ENCODE measurements at places on chromosomes 12 and 14. TPM values are rescaled to one million over a fixed set of nuclear protein-coding genes. Genes with fewer than 3 reads are reported as not detected.
A peak's percentile ranks its signal among the peaks of the same experiment; 100 is the strongest.

DNA sequence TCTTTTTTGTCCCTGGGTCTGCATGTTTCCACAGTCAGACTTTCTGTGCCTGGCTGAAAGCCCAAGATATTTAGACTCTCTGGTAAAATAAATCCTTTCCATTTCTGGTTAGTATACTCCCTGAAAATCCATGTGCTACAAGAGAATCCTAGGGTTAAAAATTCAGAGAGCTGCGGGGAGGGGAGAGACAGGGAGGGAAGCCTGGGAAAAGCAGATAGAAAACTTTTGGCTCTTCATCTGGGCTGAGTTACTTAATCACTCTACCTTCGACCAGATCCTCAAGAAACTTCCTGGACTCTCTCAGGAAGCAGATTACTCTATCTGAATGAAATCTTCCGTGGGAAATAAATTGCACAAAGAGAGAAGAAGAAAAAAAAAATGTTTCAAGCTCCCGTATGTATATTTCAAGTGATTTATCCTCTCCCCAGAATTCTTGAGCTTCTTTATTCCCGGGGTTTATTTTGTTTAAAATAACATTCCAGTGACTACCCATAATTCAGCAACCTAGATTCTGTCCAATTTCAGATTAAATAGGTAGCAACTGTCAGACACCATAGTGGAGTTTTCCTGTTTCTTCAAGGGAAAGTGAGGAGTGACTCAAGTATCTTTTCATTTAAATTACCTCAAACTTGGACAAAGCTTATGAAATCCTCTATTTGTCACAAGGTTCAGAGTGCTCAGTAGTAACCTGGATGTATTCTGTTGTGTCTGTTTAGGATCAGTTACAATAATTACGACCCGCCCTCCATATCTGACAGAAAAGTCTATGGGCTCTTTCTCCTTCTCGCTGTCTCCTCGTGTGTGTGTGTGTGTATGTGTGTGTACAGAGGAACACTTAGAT is 163.7 kb downstream of the MYRFL start:
- H3K4me3 ChIP-seq, result no peak overlapping the region
- no peaks in the 10 kb centered on the region for H3K4me1 ChIP-seq
- H3K27me3 ChIP-seq, result no peaks in the 10 kb centered on the region
- no peaks in the 10 kb centered on the region for H3K36me3 ChIP-seq
- DNase-seq, result no peak
- no peak overlapping the region for H3K27ac ChIP-seq

The PLXNC1 gene
- total RNA-seq, result 45.6 TPM

- no peak for DNase-seq
- H3K36me3 ChIP-seq, result no peaks in the 10 kb centered on the region
- H3K27me3 ChIP-seq, result no peaks in the 10 kb centered on the region
- no peak overlapping the region for H3K27ac ChIP-seq
Observed at GRCh38 chr14:102663440-102663839, 71.0 kb downstream of the RCOR1 start.

The ZBTB39 gene
- 8.2 TPM for total RNA-seq

GRCh38 chr12:12837025-12837812 is 24.1 kb downstream of the DDX47 start:
- no peak overlapping the region for H3K27ac ChIP-seq
- H3K4me1 ChIP-seq, result peaks cover 14% of the 10 kb centered on the region
- H3K36me3 ChIP-seq, result peaks cover 20% of the 10 kb centered on the region
- DNase-seq, result peak; percentile 52
- no peaks in the 10 kb centered on the region for H3K27me3 ChIP-seq

DNA sequence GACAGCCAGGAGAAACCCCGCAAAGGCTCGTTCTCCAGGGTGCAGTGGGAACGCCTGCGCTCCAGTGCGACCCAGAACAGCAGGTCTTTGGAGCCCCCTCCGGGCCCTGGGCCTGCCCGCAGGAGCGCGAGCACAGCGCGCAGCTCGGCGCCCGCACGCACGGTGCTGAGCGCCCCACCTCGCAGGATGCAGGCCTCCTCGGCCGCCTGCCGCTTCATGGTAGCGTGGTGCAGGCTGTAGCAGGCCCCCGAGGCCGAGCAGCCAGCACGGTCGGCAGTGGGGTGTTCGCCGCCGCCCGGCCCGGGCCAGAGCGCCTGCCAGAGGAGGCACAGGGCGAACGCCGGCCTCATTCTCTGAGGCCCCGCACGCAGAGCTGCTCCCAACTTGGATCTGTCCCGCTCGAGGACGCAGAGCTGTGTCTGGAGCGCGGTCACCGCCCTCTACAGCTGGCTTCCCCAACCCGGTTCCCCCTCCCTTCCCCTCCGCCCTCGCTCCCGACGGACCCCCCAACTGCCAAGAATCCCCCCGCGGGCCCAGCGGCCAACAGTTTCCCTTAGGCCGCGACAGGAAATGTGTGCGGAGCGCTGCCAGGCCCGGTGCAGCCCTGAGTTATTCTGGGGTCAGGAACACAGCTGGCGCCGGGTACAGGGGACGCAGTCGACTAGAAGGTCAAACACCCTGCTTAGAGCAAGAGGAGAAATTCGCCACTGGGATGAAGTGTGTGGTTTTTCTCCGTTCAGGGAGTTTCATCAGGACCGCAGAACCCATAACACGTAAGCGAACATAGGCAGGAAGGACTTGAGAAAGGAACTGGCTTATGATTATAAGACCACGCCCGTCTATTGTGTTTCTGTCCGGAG is at the start of gene CLEC14A:
CLEC14A (minus strand) TSS at position 421 of the 860 bp plus-strand sequence; CDS start at position 350, 71 bp downstream.
- H3K36me3 ChIP-seq, result no peaks in the 10 kb centered on the region
- peaks cover 45% of the 10 kb centered on the region for H3K27me3 ChIP-seq
- peaks cover 10% of the 10 kb centered on the region for H3K4me1 ChIP-seq
- DNase-seq, result peak; percentile 23

DNA sequence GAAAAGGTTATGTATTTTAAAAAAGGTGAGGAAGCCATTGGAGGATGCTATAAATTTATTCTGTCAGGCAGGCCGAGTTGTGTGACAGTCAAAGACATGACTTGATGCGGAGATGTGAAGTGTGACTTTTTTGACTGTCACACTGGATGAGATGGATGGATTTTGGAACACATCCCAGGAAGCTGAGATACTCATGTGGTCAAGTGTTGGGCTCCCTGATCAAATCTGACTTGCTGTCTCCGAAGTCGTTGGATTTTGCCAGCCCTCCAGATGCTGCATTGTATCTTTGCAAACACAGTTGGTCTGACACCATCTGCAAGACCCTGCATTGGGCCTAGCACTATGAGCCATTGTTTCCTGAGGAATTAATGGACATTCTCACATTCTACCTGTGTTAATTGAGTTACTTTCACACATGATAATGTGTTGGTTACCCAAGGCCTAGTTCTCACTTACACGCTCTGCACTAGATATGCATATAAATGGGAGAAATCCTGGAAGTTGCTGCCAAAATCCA is 204.0 kb upstream of the PRKD1 start:
- H3K36me3 ChIP-seq, result no peaks in the 10 kb centered on the region
- no peaks in the 10 kb centered on the region for H3K27me3 ChIP-seq
- DNase-seq, result no peak
- no peak overlapping the region for H3K27ac ChIP-seq
- no peak overlapping the region for H3K4me3 ChIP-seq

DNA sequence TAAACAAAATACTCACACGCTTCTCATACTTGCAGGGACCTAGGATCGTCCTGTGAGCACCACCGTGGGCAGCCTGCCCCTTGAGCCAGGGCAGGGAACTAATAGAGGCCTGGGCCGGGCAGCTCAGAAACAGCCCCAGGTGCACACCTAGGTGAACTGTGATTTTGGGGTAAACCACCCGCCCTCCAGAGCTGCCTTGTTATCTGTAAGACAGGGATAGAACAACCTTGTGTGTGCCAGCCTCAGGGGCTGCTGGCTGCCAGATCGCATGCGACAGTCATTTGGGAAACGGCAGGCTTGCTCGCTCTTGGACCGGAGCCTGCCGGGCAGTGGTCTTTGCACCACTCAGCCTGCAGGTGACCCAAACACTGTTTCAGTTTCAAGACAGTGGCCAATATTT is 86.8 kb downstream of the ADGRD1 start:
- no peak overlapping the region for H3K4me3 ChIP-seq
- H3K27me3 ChIP-seq, result no peaks in the 10 kb centered on the region
- no peaks in the 10 kb centered on the region for H3K36me3 ChIP-seq
- no peak overlapping the region for H3K27ac ChIP-seq
- no peaks in the 10 kb centered on the region for H3K4me1 ChIP-seq

The LDHB gene
- total RNA-seq, result 1,149 TPM

- H3K4me3 ChIP-seq, result no peak overlapping the region
- no peak for DNase-seq
- no peaks in the 10 kb centered on the region for H3K27me3 ChIP-seq
- peaks cover 8% of the 10 kb centered on the region for H3K36me3 ChIP-seq
Observed at GRCh38 chr12:116257215-116257614, 20.3 kb downstream of the MED13L start.

The FOXG1 gene
- not detected for total RNA-seq

The RNU4-1 gene
- total RNA-seq, result 2,335 TPM

DNA sequence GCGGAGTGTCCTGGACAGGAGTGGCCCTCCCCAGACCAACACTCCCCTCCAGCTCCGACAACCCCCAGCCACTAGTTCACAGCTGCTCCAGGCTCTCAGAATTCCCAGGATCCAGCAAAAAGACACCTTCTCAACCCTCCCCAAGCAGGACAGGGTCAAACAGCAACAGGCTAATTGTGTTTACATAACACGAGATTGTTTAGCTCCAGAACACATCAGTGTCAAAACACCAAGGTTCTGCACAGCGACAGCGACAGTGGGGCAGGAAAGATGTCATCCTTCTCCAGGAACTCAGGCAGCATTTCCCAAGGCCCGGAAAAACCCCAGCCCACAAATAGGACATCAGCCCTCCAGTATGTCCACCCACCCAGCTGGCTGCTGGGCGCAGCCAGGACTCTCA is 16.5 kb downstream of the ITPK1 start:
- no peak for DNase-seq
- H3K36me3 ChIP-seq, result peaks cover 12% of the 10 kb centered on the region
- H3K27me3 ChIP-seq, result no peaks in the 10 kb centered on the region
- H3K27ac ChIP-seq, result no peak overlapping the region

- peaks cover 27% of the 10 kb centered on the region for H3K36me3 ChIP-seq
- peak overlapping the region; percentile 74 for H3K27ac ChIP-seq
Observed at GRCh38 chr12:9957834-9958233, 13.4 kb upstream of the CLEC12A start.

DNA sequence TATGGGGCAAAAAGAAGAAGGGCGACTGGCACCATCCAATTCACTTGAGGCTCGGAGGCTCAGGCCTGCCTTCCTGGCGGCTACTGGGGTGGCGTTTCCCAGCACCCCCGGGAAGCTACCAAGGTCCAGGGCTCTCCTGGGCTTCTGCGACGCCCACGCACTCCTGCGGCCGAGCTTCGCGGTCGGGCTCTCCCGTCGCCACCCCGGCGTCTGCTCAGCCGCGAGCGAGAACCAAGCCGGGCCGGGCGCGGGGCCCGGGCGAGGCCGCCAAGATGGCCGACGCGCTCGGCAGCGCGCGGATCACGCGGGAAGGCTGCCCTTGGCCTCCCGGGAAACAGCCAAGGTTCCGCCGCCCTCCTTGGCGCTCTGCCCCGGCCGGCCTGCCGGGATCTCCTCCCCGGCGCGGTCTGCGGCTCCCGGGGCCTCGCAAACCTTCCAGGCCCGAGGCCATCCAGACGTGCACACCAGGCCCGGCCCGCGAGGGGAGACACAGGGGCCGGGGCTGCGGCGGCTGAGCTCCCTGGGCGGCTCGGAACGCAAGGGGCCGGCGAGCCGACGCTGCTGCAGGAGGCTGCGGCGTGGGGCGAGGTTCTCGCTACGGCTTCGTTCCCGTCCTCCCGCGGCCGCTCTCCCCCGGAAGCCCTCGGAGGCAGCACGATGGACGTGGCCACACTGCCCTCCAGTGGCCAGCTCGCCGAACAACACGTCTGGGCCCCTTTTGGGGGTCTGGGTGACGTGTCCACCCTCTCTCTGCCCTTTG is 23.5 kb upstream of the ZFP36L1 start:
- H3K4me3 ChIP-seq, result peak overlapping the region; percentile 66
- H3K36me3 ChIP-seq, result peaks cover 1% of the 10 kb centered on the region
- DNase-seq, result peak; percentile 93
- H3K4me1 ChIP-seq, result peaks cover 69% of the 10 kb centered on the region
- peak overlapping the region; percentile 90 for H3K27ac ChIP-seq

The CDC42BPB gene
- 0.13 TPM for total RNA-seq

DNA sequence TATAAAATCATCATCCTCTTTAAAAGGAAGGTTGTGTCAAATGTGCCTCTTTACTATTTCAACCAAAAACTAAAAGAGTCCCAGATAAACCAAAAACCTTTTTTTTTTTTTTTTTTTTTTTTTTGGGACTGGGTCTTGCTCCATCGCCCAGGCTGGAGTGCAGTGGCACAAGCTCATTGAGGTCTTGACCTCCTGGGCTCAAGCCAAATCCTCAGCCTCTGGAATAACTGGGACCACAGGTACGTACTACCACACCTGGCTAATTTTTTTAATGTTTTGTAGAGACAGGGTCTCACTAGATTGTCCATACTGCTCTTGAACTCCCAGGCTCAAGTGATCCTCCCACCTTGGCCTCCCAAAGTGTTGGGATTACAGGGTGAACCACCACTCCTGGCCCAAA is 16.4 kb upstream of the SELPLG start:
- H3K4me3 ChIP-seq, result no peak overlapping the region
- H3K4me1 ChIP-seq, result peaks cover 27% of the 10 kb centered on the region
- H3K36me3 ChIP-seq, result peaks cover 34% of the 10 kb centered on the region
- no peak for DNase-seq
- no peaks in the 10 kb centered on the region for H3K27me3 ChIP-seq

- H3K4me1 ChIP-seq, result peaks cover 18% of the 10 kb centered on the region
- H3K4me3 ChIP-seq, result peak overlapping the region; percentile 75
- H3K27me3 ChIP-seq, result peaks cover 25% of the 10 kb centered on the region
- peak overlapping the region; percentile 40 for H3K27ac ChIP-seq
Observed at GRCh38 chr12:103841690-103842584, 903 bp upstream of the NT5DC3 start.

DNA sequence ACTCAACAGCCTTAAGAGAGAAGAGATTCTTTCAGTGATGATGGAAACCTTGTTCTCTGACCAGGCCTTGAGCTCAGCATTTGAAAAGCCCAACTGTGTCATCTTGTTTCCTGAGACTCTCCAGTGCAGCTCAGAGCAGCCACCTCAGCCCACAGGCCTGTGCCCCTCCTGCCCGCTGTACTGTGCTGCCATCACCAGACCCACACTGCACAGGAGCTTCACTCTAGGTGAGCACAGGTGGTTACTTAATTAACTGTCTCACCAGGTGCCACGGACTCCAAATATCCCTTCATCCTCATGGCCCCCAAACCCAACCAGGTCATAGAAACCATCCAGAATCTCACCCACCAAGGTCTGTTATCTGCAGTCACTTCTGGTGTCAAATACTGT is 51.3 kb downstream of the JAG2 start:
- peak; percentile 7 for DNase-seq
- H3K4me1 ChIP-seq, result no peaks in the 10 kb centered on the region
- H3K27me3 ChIP-seq, result peaks cover 6% of the 10 kb centered on the region
- no peak overlapping the region for H3K4me3 ChIP-seq
- H3K27ac ChIP-seq, result no peak overlapping the region

- H3K36me3 ChIP-seq, result peaks cover 17% of the 10 kb centered on the region
- H3K4me1 ChIP-seq, result peaks cover 26% of the 10 kb centered on the region
- DNase-seq, result peak; percentile 87
- peak within 1 kb of the TSS; percentile 80 for H3K27ac ChIP-seq
- H3K4me3 ChIP-seq, result peak within 1 kb of the TSS; percentile 98
Observed at GRCh38 chr12:113334786-113335539, at the start of gene SLC8B1. TSS of gene SLC8B1 (minus strand) at chr12:113335109. CDS start at chr12:113332878, 2,231 bp downstream.

Measured in activated CD8-positive, alpha-beta T cell treated with anti-CD3 and anti-CD28 coated beads, Interleukin-2, amount 10 ng/mL, durations not matched to agents 7 days and 5 days (primary cell).